ENCODE measurements at places on chromosomes 16 and 17. TPM values are rescaled to one million over a fixed set of nuclear protein-coding genes. Genes with fewer than 3 reads are reported as not detected.

GRCh38 chr17:69414408-69415274 lies at the start of gene MAP2K6:
TSS of gene MAP2K6 (plus strand) at chr17:69414697. CDS start at chr17:69414985, 288 bp downstream.
- no peaks in the 10 kb centered on the region for H3K4me1 ChIP-seq
- no peak within 1 kb of the TSS for H3K27ac ChIP-seq

DNA sequence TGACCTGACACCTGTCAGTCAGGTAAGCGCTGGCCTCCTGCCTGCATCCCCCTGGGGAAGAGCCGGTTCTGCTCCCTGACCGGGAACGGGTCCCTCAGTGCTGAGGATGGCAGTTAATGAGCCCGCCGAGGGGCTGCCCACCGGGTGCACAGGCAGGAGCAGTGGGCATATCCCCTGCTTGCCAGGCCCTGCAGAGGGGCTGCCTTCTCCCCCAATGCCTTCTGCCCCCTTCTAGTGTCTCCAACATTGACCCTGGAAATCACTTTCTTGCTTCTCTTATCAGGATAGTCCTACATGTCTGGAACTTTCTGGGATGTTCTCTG lies 388.5 kb downstream of the SEC14L1 start:
- peaks cover 9% of the 10 kb centered on the region for H3K4me1 ChIP-seq
- no peak for DNase-seq
- H3K4me3 ChIP-seq: no peak overlapping the region

DNA sequence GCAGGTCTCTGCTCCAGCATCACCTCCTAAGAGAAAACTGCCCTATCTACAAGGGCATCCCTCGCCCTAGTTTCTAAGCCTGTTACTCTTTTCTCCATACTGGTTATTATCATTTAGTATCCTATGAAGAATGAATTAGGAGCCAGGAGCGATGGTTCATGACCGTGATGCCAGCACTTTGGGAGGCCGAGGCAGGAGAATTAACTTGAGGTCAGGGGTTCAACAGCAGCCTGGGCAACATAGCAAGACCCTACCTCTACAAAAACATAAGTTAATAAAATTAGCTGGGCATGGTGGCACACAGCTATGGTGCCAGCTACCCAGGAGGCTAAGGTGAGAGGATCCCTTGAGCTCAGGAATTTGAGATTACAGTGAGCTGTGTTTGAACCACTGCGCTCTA lies 7.2 kb downstream of the EARS2 start:
- H3K4me3 ChIP-seq: no peak overlapping the region
- no peaks in the 10 kb centered on the region for H3K4me1 ChIP-seq
- H3K27ac ChIP-seq: no peak overlapping the region
- DNase-seq: no peak

- no peak overlapping the region for H3K27ac ChIP-seq
- no peaks in the 10 kb centered on the region for H3K27me3 ChIP-seq
- no peak for DNase-seq
- no peak overlapping the region for H3K4me3 ChIP-seq
These were observed 16.2 kb upstream of the MRC2 start for GRCh38 chr17:62611292-62611691.

DNA sequence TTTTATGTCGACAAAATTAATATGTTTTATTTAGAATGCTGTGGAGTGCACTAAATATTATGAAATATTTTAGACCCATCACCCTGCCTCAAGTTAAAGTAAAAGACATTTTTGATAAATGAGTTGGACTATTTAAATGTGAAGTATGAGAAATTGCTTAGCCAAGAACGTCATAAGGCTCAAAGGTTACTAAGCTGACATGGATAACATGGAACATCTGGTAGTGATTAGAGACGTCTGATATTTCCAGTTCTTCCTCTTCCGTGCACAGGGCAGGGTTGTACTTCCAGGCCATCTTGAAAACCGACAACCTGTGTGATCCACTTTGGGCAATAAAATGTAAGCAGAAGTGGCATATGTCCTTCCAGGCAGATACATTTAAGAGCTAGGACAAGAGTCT lies 7.2 kb upstream of the CCL8 start:
- H3K4me1 ChIP-seq: no peaks in the 10 kb centered on the region
- no peaks in the 10 kb centered on the region for H3K36me3 ChIP-seq
- no peak overlapping the region for H3K27ac ChIP-seq
- no peak overlapping the region for H3K4me3 ChIP-seq

GRCh38 chr16:12480916-12481315 lies 322.8 kb downstream of the CPPED1 start:
- no peak overlapping the region for H3K4me3 ChIP-seq
- H3K27ac ChIP-seq: no peak overlapping the region
- H3K27me3 ChIP-seq: no peaks in the 10 kb centered on the region
- no peak for DNase-seq

DNA sequence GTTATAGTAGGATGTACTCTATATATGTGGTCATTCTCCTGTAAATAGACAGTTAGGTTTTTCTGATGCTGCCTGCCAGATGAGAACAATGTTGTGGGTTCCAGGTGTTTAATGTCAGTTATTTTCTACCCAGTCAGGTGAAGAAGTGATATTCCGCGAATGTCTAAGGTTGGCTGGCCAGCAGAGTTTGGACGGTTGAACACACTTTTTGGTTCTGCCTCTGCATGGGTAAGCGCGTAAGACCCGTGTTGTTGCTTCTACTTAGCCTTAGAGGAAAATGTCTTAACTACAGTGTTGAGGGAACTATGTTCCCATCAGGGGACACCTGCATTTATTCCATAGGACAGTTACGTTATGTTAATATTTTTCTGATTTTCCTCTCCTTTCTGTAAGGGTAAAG lies 162.6 kb downstream of the MAP2K6 start:
- H3K4me1 ChIP-seq: no peaks in the 10 kb centered on the region
- H3K27ac ChIP-seq: no peak overlapping the region
- no peaks in the 10 kb centered on the region for H3K36me3 ChIP-seq

GPRC5C gene
- 5.9 TPM for polyA plus RNA-seq

KRTAP2-1 gene
- not detected for polyA plus RNA-seq

KRT31 gene
- polyA plus RNA-seq: not detected
